Right renal pelvis (tissue), 4 donors: ENCODE measurements at places on chromosomes 2 and 18. TPM values are rescaled to one million over a fixed set of nuclear protein-coding genes. Genes with fewer than 3 reads are reported as not detected.

Gene SERPINB4
- polyA plus RNA-seq, result not detected

- no peak for DNase-seq
These were observed 370.5 kb downstream of the EIPR1 start for GRCh38 chr2:3007135-3007534.

Gene TRIM43
- 0.70 TPM for polyA plus RNA-seq

DNA sequence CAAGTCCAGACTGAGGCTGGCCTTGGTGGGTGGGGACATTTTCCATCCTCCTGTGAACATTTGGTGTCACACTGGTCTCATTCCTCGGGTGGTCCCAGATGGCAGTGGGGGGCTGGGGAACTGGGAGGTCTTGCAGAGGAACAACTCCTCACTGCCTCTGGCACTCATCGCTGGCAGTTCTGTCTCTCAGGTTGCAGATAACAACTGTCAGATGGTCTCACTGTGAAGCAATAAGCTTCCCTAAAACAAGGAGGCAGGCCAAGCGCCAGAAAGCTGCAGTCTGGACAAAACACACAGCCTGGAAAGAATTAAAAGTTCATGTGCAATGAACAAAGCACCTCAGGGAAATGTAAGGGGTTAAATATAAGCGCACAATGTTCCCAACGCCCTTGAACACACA, 78.1 kb downstream of the IRS1 start:
- no peak for DNase-seq

Gene C2orf72
- polyA plus RNA-seq, result 4.3 TPM

GRCh38 chr2:134338208-134338607, 84.3 kb downstream of the MGAT5 start:
- DNase-seq, result no peak

Gene RBMS1
- 147 TPM for polyA plus RNA-seq
